CD4-positive, alpha-beta T cell (primary cell): ENCODE measurements at places on chromosomes 16 and 17.

DNA sequence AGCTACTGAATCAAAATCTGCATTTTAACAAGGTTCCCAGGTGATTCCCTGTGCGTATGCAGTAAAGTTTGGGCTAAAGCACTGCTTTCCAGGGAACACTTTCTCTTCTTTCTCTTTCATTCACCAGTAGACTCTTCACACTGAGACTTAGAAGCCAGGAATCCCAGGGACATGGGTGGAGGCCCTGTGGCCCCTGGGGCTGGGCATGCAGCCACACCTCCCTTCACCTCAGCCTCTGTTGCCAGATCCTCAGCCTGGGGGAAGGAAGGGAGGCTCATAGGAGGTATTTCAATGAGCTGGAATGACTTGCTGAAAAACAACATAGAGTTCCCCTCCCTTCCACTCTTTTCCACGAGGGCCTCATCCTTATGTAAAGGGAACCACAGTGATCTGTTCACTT lies 1.2 kb downstream of the G6PC3 start:
- DNase-seq, result no peak

DNA sequence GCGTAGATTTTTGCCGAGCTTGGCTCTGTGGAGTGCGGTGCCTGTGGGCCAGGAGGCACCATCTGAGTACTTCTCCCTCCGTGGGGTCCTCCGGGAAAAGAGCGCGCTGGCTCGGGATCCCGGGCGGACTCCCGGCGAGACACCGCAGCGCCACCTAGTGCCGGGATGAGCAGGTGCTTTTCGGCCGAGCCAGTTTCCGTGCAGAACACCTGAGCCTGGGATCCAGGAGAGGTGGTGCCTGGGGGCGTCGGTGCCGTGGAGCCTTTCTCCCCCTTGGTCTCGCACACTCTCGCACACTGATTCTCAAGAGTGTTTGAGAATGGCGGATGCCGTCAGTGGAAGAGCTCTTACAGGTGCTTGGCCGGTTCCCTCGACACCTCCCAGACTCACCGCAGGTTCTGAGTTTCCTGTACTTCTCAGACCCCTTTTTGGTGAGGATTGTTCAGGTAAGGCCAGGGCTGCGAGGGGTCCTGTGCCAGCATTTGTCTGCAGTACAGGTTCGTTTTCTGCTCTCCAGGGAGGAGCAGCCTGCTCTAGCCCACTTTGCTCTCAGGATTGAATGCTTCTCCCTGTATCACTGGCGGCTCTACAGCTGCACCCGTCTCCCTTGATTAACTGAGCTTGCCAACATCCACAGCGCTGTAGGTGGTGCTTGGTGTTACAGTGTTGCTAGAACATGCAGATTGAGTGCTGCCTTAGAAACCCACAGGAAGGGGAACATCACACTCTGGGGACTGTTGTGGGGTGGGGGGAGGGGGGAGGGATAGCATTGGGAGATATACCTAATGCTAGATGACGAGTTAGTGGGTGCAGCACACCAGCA lies 23.3 kb downstream of the TBCD start:
- DNase-seq, result no peak

DNA sequence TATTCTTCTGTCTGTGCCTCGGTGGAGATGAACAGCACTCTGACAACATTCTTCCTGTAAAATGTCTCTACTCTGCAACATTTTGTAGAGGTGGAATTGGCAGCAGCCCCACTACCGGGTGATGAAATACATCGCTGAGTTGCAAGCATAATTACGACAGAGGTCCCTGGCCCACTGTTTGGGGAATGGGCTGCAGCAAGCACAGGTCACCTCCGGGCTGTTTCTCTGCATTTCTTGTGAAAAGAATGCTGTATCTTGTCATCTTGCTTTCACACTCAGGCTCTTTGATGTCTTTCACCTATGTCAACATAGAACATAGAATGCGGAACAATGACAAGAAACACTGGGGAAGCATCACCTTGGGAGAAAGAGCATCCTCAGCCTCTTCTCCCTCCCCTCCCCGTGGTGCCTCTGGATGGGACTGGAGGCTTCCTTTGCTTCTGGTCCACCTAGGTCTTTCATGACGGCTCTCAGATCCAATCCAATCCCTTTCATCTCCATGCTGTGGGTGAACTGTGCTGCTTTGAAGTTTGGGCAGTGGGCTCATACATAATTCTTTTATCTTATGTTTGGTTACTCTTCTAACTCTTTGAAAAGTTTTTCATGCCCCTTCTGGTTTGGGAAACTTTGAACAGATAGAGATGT lies 265.0 kb downstream of the PHKB start:
- no peak for DNase-seq

- no peak for DNase-seq
These were observed 75.7 kb downstream of the SPAG9 start for GRCh38 chr17:51044976-51045375.

DNA sequence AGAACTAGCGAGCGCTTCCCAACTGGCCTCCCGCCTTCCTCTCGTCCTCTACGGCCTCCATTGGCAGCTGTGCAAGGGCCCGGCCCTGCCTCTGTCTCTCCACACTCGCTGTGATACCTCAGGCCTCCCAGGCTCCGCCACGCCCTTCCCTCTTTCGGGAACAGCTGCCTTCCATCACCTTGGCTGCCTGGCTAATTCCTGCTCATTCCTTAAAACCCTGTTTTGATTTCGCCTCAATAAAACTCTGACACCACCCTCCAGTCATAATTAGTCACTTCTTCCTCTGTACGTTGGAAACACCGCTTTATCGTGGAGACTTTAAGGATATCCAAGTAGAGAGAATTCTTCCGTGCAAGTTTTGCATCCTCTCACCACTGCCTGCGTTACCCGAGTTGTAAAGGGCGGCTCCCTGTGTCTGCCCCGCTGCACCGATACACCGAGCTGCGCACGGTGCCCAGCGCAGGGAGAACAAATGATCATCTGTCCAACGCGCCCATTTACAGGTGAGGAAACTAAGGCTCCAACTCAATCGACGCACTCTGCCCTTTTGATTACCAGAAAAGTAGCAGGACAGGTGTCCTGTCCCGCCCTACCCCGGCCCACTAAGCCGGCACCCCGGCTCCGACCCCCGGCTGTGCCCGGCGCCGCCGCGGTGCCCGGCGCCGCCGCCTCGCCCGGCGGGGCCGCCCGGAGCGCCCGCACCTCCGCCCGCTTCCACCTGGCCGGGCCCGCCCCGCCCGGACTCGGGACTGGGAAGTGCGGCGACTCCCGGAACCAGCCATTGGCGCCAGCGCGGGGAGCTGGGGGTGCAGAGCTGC lies 139.7 kb downstream of the SEC14L1 start:
- no peak for DNase-seq

DNA sequence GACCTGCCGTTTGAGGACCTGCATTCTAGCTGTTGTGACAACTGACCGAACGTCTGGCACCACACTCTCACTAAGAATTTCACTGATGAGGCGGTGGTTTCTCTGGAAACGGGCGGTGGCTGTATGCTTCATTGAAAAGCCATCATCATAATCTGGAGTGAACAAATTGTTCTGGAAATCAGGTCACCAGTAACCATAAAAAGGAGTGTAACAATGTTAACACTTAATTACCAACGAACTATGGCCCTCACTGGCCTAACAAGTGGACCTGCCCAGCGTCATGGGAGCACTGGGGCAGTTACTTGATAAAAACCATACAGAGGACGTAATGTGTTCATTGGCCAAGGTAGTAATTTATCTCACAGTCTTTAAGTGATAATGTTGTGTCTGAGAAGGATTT lies 15.4 kb downstream of the SMARCE1 start:
- no peak for DNase-seq

GRCh38 chr17:64443086-64443760 lies 5.7 kb upstream of the MILR1 start:
- no peak for DNase-seq

DNA sequence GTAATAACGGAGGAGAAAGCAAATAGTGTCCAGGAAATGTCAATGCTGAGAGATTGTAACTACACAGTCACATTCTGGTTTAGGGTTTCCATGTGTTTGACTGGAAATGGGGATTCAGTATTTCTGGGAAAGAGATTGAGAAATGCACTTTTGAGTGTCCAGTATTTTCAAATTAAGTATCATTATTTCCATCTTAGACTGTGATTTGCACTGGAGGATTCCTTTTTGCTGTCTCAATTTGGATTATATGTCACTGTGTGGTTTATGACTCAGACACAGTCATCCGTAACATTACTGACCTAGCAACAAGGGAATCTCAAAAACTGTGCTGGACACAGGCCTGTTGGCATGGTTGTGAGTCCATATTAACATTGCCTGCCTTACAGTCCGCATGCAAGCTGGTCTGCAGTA lies 681.4 kb downstream of the CDH11 start:
- no peak for DNase-seq

DNA sequence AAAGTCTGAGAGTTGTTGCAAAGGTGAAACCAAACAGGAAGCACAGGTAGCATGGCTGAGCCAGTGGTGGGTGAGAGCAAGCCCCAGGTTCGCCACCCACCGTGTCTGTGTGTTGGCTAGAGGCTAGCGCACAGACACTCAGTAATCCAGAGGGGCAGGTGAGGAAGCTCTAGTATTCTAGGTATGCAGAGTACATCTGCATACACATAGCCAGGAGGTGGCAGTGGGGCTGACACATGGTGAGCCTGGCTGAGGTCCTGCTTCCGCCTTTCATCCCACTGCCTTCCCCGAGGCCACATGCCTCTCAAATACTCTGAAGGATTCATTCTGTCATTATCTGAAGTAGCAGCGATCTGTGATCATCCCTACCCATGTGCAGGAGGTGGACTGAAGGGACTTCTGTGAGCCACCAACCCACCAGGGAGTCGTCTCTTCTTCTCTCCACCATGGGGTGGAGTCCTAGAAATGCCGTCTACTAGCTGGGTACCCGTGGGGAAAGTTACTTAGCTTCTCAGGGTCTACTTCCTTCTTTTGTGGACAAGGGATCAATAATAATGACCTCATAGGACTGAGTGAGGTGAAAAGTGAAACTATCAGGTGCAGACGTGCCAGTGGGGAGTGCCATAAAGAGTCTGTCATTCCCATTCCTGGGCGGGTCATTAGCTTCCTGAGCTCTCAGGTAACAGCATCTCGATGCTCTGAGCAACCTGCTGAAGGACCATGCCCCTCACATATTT lies 36.0 kb upstream of the ICAM2 start:
- no peak for DNase-seq

DNA sequence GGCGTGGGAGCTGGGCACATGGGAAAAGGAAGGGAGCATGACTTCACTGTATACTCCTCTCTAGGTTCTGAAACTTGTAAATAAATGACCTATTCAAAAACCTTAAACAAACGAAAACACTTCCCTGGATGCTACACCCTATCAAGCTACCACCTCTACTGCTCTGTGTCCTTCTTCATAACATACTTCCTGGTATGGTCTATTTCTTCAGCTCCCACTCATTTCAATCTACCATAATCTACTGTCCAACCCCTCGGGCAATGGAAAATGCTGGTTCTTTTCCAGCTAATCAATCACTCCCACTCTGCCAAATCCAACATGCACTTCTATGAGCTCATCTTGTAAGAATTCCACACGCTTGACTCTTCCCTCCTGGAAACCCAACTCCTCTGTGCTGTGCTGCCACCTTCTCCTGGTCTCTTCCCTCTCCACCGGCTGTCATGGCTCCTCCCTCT lies 42.4 kb downstream of the AMFR start:
- DNase-seq, result no peak

DNA sequence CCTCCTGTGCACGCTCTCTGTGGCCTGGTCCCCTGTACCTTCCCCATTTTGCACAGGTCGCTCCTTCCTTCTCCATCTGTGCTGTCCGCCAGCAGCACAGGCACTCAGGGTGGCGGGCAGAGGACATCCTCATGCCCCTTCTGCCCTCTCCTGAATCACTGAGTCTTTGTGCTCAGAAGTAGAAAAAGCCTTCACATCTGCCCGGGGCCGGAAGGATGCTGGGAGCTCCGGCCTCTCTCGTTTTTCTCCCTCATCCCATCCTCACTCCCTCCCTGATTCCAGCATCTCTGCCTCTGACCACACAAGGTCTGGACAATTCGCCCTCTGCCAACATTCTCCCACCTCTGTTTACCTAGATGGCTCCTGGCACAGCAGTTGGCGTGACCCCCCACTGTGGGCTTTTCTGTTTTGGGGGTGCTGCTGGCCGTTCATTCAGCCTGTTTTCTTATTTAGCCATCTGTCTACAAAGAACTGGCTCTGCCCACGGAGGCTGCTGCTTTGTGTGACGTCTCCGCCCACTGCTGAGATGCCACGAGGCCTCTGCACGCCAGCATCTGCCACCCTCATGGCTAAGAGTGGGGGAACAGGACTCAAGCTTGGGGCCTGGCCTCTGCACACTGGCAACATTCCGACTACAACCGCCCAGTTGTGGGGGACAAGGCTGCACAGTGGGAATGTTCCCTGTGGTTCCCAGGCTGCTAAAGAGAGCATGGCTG lies 36.7 kb downstream of the SEC14L5 start:
- DNase-seq, result no peak

DNA sequence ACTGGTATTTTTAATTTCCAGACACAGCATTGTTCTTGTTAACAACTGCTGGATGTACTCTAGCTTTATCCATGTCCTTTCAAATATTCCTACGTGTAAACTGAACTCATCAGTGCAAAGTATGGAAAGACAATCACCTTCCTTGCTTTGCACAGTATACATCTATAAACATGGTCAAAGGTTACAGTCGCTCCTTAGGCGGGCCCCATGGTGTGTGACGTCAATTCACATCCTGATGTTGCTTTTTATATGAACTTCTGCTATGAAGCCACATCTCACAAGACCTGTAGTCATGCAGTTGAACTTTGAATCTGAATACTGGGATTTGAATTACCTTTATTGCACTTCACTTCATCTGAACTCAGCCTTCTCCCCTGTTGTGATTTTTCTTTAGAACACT lies 447.6 kb upstream of the PSMD7 start:
- no peak for DNase-seq

- DNase-seq, result no peak
These were observed 165.7 kb downstream of the CBLN1 start for GRCh38 chr16:49115956-49116355.

DNA sequence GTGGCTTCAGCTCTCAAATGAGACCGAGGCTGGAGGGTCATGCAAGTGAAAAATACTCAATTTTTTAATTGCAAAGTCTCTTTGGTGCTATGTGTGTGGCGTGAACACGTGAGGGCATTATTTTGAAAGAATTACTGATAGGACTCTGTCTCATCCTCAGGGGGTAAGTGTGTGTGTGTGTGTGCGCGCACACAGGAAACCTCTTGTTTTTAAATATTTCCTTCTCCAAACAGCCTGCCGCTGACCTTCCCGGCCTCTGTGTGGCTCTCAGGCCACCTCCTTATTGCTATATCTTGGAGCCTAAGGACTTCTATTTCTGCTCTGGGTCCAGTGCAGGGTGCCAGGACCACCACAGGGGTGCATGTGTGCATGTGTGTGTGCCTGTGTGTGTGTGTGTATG lies 99.7 kb downstream of the CMIP start:
- no peak for DNase-seq

DNA sequence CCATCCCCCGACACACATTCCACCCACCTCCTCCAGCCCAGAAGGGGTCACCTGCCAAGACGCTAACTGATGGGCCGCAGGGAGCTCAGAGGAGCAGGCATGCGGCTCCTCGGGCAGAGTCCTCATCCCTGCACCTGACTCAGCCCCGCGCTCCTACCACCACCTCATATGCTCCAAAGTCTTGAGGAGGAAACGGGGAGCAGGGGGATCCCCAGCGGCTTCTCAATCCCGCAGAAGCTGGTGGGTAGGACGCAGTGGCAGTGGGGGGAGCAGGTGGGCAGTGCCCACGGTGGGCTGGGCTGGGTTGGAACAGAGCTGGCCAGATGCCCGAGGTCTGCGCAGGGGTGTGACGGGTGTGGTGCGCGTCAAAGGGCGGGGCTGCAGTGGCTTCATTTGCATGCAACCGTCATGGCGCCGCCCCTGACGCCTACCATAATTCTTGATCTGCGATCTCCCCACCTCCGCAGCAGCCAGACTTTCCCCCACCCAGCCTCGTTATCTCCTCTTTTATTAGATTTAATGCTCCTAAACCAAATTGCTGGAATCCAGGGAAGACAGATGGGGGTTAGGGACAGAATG lies 39.0 kb upstream of the EMP2 start:
- no peak for DNase-seq
